ENCODE measurements at places on chromosomes 5 and 9. TPM values are rescaled to one million over a fixed set of nuclear protein-coding genes. Genes with fewer than 3 reads are reported as not detected.
A peak's percentile ranks its signal among the peaks of the same experiment; 100 is the strongest.

The PDE6A gene
- not detected for total RNA-seq

GRCh38 chr5:111584651-111585050 is 72.3 kb upstream of the STARD4 start:
- peak; percentile 6 for DNase-seq
- peaks cover 11% of the 10 kb centered on the region for H3K27me3 ChIP-seq
- no peak overlapping the region for H3K4me3 ChIP-seq
- H3K36me3 ChIP-seq, result no peaks in the 10 kb centered on the region
- H3K4me1 ChIP-seq, result peaks cover 15% of the 10 kb centered on the region
- H3K27ac ChIP-seq, result no peak overlapping the region

DNA sequence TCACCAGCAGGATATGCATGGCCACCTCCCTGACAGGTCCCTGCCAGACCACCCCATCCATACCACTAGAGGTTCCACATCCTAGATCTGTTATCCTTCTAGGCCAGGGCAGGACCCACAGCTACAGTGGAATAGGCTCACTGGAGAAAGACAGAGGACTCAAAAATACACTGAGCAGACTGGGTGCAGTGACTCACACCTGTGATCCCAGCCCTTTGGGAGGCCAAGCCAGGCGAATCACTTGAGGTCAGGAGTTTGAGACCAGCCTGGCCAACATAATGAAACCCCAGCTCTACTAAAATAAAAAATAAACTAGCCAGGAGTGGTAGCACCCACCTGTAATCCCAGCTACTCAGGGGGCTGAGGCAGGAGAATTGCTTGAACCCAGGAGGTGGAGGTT is 56.5 kb upstream of the TESK1 start:
- H3K4me3 ChIP-seq, result no peak overlapping the region
- no peaks in the 10 kb centered on the region for H3K27me3 ChIP-seq
- peaks cover 2% of the 10 kb centered on the region for H3K36me3 ChIP-seq

The AIF1L gene
- total RNA-seq, result 1.4 TPM

The GPRIN1 gene
- 1.5 TPM for total RNA-seq

GRCh38 chr9:71121275-71122021 is at the start of gene TRPM3:
Gene TRPM3, minus strand, starts transcription at chr9:71121621. Its CDS starts 267 bp downstream, at chr9:71121354.
- H3K4me1 ChIP-seq, result peaks cover 3% of the 10 kb centered on the region
- H3K27ac ChIP-seq, result no peak within 1 kb of the TSS
- no peak for DNase-seq
- H3K4me3 ChIP-seq, result no peak within 1 kb of the TSS
- peaks cover 15% of the 10 kb centered on the region for H3K27me3 ChIP-seq
- H3K36me3 ChIP-seq, result no peaks in the 10 kb centered on the region

The SUSD3 gene
- total RNA-seq, result 68.3 TPM

GRCh38 chr5:98403131-98403530 is 370.3 kb upstream of the RGMB start:
- no peaks in the 10 kb centered on the region for H3K4me1 ChIP-seq
- DNase-seq, result no peak
- H3K27me3 ChIP-seq, result peaks cover 4% of the 10 kb centered on the region
- no peak overlapping the region for H3K4me3 ChIP-seq
- no peaks in the 10 kb centered on the region for H3K36me3 ChIP-seq

The SHROOM1 gene
- 0.64 TPM for total RNA-seq

DNA sequence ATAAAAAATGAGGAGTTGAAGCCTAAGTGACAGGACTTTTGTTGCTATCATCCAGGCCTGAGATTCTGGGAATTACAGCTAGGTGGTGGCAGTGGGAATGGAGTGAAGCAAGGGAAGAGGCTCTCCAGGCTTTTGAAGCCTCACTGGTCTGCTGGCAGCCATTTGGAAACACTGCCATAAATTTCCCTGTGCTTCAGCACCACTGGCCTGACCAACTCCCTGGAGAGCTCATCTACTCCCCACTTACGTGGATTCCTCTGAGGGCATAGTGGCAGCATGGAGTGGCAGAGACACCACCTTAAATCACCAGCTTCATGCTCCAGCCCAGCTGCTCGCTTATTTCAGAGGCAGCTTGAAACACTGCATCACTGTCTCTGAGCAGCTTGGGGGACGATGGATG is 518.2 kb downstream of the TLR4 start:
- no peak overlapping the region for H3K4me3 ChIP-seq
- no peaks in the 10 kb centered on the region for H3K4me1 ChIP-seq
- H3K27me3 ChIP-seq, result peaks cover 6% of the 10 kb centered on the region
- no peak overlapping the region for H3K27ac ChIP-seq
- no peaks in the 10 kb centered on the region for H3K36me3 ChIP-seq

The PCDHA4 gene
- total RNA-seq, result not detected

All from activated naive CD4-positive, alpha-beta T cell treated with anti-CD3 and anti-CD28 coated beads for 36 hours (primary cell).